Mammary epithelial cell (primary cell): ENCODE measurements at places on chromosomes 6 and 20.

- no peak for DNase-seq
Measured at GRCh38 chr6:22513667-22514066, 55.7 kb upstream of the HDGFL1 start.

GRCh38 chr6:44045672-44046015, 81.6 kb downstream of the MRPL14 start:
- no peak for DNase-seq

GRCh38 chr6:127921982-127922381, 21.1 kb upstream of the THEMIS start:
- no peak for DNase-seq

- no peak for DNase-seq
Measured at GRCh38 chr6:169501777-169502313, 200.0 kb downstream of the WDR27 start.

DNA sequence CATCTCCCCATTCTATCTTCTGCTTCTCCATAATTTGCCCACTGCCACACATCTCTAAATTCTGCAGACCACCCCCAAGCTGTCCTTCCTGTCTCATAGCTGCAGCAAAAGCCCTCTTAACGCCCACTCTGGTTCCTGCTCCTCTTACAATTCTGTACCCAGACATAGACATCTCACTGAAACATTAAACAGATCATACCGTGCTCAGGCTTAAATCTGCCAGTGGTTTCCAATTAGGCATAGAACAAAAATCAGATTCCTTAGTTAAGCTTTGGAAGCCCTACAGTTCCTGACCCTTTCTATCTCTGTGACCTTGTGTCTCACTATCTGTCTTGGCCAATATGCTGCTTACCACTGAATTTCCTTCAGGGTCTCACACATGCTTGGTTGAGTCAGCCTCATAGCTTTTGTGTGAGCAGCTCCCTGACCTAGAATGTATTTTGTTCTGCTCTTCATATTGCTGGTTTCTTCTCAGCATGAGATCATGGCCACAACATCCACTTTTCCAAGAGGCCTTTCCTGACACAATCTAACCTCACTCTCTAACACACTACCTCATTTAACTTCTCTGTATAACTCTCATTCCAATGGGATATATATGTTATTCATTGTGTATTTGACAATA, 749.7 kb downstream of the MAFB start:
- no peak for DNase-seq

GRCh38 chr6:132070356-132070755, 119.2 kb upstream of the CCN2 start:
- DNase-seq = peak; percentile 38

- DNase-seq = peak; percentile 71
Measured at GRCh38 chr6:79984261-79984660, 20.2 kb upstream of the TTK start.

DNA sequence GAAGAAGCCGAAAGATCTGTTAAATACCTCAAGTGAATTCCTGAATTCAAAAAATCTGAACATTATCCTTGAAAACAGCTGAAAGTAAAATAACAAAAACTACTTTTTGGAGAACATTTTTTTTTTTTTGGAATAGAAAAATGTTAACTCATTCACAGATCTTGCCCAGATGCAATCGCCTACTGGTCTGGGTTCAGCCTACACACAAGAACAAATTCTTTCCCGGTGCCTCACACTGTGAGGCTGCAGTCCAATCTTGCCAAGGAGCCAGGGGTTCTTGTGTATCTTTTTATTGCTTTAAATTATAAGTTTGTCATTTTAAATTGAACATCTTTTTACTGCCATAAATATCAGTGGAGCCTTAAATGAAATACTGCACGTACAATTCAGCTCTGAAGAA, 41.2 kb upstream of the TMEM200A start:
- peak; percentile 52 for DNase-seq

GRCh38 chr6:94133106-94133505, 713.7 kb upstream of the EPHA7 start:
- DNase-seq = no peak

DNA sequence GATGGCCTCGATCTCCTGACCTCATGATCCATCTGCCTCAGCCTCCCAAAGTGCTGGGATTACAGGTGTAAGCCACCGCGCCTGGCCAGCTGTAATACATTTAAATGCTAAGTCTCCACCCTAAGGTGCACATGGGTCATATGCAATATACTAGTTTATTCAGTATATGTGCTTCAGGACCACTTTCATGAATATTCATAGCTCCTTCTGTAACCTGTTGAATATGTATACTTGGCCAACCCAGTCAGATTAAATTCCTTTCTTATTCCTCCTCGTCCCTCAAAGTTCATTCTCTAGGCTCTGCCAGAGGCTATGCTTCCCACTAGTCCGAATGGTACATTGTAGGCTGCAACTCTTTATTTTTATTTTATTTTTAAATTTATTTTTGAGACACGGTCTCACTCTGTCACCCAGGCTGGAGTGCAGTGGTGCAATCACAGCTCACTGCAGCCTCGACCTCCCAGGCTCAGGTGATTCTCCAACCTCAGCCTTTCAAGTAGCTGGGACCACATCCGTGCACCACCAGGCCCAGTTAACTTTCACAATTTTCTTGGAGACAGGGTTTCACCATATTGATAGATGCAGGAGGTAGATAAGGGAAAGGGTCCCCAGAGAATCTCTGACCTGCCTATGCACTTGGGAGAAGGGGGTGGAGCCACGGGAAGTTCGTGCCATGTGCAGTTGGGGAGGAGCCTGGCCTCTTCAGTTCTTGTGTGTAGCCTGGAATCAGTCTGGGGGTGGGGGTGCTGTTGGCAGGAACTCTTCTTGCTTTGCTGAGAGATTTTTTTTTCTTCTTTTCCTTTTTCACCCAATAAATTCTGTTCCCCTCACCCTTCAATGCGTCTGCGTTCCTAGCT, 41.3 kb upstream of the DDR1 start:
- DNase-seq = no peak

DNA sequence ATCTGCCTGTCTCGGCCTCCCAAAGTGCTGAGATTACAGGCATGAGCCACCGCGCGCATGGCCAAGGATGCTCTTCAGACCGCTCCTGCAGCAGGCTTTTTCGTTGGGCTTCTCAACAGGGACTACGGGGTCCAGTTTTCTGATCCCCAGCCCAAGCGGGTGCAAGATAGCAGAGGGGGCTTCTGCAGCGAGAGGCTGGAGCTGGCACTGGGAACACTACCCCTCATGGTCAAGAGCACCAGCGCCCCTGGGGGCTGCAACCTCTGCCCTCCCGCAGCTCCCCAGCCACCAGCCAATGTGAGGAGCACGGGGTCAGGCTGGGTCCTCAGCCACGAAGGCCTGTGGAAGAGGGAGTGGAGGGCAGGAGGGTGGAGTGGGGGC, 6.0 kb downstream of the CTSZ start:
- DNase-seq = no peak

DNA sequence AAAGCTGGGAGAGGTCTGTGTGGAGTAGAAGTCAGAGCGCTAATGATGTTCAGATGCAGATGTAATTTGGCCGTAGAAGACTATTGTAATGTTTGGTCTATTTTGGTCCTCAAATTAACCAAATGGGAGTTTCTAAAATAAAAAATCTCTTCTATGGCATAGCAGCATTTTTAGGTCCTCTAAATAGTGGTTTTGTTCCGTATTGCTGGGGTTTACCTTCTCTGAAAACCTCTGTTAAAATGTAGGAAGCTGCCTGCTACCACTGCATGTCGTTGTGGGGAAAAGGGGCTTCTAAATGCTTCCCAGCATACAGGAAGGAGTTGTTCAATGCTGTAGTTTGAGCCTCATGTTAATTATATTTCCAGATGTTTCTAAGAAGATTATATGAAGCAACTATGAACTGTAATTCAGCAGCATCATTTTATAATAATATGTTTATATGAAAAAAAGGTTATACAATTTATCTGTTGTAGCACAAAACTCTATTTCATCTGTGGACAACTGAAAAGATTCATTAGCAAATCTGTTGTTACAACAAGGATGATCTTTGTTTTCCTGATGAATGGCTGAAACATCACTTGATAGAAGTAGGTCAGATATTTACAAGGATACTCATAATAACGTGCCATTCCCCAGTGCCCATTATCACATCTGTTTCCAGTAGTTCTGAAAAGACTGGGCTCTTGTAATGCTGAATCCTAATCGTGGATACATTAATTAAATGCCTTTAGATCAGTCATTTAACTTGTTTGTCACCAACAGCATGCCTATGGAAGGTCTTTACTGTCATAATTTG, 256.6 kb downstream of the TBC1D7 start:
- no peak for DNase-seq

DNA sequence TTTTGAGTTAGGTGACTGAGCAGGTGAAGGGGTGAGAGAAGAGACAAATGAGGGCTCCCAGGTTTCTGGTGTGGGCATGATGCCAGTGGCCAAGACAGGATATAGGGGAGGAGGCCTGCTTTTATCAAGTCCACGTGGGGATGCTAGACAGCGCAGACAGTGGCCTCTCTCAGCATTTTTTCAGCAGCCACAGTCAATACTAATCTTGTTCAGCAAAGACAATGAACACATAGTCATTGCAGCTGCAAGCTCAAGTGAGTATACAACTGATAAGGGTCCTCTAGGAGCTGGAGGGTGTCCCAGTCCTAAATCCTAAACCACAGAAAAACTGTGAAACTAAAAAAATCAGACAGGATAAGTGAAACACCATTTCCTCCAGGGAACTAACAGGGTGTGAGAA, 48.6 kb downstream of the UQCC1 start:
- no peak for DNase-seq

GRCh38 chr6:12343440-12344162, 53.4 kb downstream of the EDN1 start:
- DNase-seq = no peak

DNA sequence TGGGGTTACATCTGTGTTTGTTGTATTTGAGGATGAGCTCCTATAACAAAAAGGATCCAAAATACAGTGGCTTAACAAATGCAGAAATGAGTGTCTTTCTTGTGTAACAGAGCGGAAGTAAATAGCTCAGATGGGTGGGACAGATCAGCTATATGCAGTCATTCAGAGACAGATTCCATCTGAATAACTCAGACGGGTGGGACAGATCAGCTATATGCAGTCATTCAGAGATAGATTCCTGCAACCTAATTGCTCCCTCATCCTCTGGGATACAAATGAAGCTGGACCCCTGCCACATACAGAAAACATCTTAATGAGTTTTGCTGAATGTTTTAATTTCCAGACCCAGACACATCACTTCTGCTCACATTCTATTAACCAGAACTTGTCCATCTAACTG, 332.3 kb downstream of the BCKDHB start:
- DNase-seq = peak; percentile 83

DNA sequence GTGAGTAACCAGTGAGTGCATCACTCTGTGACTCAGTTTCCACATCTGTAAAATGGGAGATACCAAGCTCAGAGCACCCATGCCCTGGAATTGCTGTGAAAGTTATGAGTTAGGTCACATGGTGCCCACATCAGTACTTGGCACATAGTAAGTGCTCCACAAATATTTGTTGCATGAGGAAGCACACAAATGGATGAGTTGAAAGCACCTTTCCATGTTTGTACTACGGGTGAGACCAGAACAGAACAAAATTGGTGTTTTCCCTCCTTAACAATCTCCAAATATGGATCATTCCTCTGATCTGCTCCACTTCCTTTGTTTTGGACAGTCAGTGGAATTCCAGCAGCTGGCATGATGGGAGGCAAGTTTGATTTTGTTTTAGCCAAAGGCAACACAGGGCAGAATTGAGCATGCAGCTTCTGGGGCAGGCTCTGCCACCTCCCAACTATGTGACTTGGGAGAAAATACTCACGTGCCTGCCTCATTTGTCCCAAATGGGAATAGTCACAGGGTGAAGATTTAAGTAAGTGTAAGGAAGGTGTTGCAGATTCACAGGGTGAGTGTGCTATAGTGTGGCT, 503.7 kb upstream of the SULF2 start:
- no peak for DNase-seq

DNA sequence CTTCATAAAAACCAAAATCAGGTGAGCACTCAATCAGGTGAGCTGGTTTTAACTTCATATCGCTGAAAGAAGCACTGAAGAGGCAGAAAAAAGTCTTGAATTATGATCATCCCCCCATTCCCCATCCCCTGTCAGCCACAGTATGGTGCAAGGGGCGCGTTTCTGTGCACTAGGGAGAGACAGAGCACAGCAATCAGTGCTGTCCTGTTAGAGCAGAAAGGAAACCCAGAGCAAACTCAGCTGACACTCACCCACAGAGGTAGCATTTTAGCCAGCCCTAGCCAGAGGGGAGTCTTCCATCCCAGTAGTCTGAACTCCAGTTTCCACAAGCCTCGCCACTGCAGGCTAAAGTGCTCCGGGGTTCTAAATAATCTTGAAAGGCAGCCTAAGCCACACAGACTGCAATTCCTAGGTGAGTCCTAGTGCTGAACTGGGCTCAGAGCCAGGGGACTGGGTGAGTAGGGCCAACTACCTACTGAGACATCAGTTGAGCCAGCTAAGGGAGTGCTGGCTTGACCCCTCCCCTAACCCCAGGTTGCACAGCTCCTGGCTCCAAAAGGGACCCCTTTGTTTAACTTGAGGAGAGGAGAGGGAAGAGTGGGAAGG, 1352.6 kb upstream of the GJE1 start:
- peak; percentile 52 for DNase-seq

- peak; percentile 93 for DNase-seq
Measured at GRCh38 chr20:44730441-44730840, 15.2 kb upstream of the KCNK15 start.

DNA sequence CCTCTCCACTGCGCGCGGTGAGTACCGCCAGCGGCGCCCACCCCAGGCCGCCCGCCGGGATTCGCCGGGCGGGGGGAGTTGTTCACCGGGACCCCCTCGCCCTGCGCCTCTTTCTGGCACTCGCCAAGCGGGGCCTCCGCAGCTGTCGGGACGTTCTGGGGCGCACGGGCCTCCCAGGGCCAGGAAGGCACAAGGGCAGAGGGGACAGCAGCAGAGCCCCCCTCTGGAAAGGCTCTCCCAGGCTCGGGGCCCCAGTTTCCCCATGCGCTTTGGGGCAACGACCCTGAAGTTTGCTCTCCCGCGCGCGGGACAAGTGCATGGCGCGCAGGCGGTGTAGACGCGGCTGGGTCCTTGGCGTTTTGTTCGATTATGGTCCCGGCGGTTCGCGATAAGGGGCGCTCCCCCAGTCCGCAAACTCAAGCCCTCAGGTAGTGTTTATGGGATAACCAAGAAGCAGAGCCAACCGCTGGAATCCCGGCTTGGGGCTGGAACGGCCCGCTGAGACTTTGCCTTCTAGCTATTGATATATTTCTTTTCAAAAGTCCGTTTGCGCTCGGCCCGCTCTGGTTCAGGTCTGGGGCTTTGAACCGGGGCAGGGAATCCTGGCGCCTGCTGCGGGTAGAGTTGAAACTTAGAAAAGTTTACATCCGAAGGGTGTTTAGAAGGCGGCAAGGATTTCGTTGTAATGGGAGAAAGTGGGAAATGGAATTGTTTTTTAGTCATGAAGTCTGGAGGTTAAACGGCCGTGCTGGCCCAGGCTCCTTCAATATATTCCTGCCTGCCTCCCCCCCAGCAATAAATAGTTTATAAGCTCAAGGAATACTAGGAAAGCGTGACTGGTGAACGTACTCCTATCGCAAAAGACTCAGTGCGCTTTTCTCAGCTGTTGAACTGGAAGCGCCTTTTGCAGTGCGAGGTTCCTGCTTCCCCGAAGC, 595 bp downstream of the EYA2 start:
- peak; percentile 25 for DNase-seq

DNA sequence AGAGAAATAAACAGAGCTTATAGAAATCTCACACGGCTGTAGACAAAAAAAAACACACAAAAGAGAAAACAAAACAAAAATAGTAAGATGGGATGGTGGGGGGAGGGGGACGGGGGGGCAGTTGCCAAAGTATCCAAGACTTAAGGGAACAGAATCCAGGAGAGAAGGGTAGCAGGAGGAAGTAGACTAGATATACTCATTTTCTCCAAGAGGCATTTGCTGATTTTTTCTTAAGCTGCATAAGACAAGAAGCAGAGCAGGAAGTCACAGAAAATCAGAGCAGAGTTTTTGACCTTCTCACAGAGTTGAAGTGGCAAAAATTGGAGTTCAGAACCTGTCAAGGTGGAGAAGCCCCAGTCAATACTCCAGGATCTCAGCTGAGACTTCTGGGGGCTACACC, 237.7 kb downstream of the HIVEP2 start:
- no peak for DNase-seq
